ENCODE measurements at places on chromosomes 5 and 9.
A peak's percentile ranks its signal among the peaks of the same experiment; 100 is the strongest.

DNA sequence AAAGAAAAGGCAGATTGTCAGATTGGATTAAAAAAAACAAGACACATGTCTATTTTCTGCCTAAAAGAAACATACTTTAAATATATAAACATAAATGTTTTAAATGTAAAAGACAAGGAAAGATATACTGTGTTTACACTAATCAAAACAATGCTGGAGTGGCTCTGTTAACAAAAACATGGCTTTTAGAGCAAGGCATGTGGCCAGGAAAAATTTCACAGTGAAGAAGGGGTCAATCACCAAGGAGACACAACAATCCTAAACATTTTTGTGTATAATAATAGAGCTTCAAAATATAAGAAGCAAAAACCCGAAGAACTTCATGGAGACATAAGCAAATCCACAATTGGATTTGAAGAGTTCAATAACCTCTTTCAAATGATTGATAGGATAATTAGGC lies 18.5 kb upstream of the GADD45G start:
- DNase-seq, result no peak

DNA sequence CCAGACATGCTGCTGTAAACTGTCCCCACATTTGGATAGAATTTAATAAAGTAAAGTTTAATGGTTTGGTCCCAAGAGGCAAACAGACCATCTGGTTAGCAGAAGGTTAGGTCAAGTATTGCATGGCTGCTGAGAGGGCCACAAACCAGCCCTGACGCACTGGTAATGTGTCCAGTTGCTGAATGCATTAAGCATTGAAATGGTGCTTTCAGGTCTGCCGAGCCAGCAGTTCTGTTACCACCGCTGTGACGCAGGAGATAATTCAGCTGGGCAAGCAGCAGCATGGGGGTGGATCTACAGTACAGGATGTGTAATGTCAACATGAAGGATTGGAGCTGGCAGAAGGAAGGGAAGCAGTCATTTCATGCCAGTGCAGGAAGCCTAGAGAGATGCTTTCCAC lies 16.0 kb downstream of the ZNF462 start:
- DNase-seq, result no peak

- DNase-seq, result no peak
Measured at GRCh38 chr5:167308466-167308865, 983.0 kb upstream of the WWC1 start.

GRCh38 chr5:11050596-11051304 lies 289.7 kb upstream of the DAP start:
- DNase-seq, result no peak

DNA sequence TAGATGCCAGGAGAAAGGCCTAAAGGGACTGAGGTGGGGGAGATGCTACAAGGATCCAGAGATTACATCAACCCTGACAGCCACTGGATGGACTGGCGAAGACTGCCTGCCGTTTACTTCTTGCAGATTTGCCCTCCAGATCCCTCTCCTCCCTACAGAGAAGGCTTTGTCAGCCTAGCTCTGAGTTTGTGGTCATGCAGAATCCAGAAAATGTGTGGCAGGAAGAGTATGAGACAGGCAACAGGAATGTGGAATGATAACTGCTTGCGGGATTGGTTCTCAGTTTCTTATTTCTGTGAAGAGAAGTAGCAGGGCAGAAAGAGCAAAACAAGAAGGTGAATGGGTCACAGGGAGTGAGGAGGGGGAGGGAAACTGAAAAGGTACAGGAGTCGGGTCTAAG lies 129.6 kb downstream of the TLE1 start:
- no peak for DNase-seq

DNA sequence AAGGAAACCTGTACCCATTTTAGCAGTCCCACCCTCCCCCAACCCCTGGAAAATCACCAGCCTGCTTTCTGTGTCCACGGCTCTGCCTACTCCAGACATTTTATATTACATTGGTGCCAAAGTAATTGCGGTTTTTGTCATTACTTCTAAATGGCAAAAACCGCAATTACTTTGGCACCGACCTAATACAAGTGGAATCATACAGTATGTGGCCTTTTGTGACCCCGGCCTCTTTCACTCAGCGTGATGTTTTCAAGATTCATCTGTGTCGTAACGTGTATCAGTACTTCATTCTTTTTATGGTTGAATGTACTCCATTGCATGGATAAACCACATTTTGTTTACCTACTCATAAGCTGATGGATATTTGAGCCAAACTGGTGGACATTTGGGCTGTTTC lies 9.7 kb upstream of the ORM1 start:
- no peak for DNase-seq

DNA sequence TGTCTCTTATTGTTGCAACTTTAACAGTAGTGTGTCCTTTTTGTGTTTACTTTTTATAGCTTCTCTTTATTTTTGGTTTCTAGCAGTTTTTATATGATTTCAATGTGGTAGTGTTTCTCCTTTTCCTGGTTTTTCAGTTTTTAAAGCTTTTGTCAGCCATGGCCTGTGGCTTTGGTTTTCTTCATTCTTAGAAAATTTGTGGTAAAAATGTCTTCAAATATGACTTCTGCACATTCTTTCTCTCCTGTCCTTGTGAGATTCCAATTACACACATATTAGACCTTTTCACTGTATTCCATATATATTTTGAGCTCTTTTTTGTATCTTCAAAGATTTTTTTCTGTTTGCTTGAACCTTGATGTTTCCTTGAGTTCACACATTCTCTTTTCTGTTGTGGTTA lies 180.5 kb downstream of the CNTLN start:
- DNase-seq, result no peak

- DNase-seq, result no peak
Measured at GRCh38 chr9:18068900-18069299, 405.1 kb upstream of the ADAMTSL1 start.

DNA sequence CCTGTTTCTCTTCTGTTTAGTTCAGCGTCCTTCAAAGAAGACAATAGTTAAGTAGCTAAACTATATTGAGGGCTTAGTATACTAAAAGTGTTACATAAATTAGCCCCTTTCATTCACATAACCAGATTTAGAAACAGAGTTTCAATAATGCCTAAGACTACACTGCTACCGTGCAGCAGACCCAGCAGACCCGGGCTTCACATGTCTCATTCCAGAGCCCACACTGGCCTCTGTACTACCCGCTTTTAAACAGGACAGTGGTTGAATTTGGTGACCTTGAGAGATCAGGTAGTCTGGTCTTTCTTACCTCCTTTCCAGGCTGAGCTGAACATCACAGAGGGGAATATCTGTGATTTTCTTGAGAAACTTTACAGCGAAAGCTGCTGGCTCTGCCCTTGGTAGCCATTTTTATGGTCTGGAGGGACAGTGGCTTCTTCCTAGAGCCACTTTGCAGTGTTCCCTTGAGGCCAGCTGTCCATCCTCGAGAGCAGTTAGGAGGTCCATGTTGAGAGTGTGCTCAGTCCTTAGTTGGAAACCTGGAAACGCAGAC lies 56.5 kb downstream of the SLC22A5 start:
- no peak for DNase-seq

DNA sequence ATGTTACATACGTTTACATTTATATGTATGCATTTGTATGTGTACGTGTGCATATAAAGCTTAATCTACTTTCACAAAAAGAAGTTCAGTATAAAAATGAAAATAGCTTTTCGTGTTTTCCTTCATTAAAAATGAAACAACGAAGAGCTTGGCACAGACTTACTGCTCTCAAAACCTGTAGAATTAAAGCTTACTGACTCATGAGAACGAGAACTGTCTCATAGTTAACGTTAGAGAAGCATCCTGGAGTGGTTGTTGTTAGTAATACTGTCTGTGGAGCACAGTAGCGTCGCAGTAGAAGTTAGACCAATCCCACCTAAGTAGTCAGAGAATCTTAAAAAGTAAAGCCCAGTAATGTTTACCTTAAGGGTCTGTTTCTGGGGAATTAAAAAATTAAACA lies 1.3 kb downstream of the MAT2B start:
- DNase-seq, result no peak

DNA sequence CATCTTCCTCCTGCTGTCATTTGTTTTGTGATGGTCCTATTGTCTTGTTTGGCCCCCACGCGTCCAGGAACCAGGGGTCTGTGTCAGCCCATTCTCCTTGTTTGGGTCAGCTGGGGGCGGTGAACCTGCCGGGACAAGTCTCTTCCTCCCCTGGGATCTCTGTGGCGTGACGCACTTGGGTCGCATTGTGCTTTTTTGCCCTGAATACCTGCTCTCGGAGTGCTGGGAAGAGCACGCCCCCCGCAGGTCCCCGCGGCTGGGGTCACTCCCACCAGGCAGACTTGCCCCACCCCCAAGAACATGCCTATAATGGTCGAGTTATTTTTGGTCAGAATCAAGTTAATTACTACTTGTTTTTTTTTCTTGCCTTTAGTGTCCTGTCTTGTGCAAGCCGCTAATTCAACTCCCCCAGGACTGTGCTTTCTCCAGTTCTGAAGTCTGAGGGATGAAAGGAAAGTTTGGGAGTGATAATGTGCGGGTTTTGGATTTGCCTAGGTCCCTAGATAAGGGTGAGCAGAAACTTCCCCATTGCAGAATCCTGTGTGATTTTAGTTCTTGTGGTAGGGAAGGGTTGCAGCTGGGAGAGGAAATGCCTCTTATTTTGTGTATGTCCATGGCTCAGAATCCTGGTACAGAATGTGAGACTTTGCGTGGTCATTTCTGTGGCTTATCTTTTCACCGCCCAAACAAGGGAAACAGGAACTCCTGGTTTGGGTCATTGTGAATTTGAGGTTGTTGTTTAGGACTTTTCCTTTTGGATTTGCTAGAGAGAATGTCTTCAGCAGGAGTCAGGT lies 789 bp downstream of the ACER2 start:
- peak; percentile 40 for DNase-seq

DNA sequence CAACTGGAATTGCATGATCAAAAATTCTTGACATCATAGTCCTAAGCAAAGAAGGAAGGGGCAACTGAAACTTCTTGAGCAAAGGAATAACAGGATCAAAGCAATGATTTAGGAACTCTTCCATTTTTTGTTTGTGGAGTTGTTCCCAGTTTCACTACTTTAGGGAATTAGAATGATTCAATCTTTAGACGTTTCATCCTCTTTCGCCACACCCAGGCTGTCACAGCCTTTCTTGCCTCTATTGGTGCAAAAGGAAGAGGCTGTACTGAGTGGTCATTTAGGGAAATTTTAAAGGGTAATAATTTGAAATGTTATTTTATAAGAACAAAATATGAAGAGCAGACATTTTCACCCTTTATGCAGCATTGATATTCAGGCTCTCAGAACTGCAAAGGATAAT lies 1026.0 kb upstream of the ARRDC3 start:
- no peak for DNase-seq

All from CD4-positive, alpha-beta T cell (primary cell).